Activated T-helper 1 cell treated with Interleukin-2 at 50 U/mL for 16 hours (primary cell): ENCODE measurements at places on chromosomes 6 and 20.

GRCh38 chr6:38236631-38237030 lies 403.1 kb downstream of the BTBD9 start:
- DNase-seq = no peak

GRCh38 chr6:80338201-80338836 lies 231.8 kb downstream of the BCKDHB start:
- peak; percentile 14 for DNase-seq

DNA sequence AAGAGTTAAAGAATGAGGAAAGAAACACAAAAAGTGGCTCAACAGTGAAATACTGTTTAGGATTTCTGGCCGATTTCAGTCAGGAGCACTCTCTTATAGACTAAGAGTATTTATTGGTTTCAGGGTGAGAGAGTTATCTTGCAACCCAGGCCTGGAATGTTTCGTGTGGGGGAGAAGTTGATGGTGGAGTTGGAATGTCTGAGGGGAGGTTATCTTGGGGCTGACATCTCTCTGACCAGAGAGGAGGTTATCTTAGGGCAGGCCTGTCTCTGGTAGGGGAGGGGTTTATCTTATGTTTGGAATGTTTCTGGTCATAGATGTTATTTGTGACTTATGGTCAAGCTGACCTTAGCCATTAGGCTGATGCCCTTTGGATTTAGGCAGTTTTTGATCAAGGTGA lies 80.3 kb downstream of the HTR1B start:
- no peak for DNase-seq

DNA sequence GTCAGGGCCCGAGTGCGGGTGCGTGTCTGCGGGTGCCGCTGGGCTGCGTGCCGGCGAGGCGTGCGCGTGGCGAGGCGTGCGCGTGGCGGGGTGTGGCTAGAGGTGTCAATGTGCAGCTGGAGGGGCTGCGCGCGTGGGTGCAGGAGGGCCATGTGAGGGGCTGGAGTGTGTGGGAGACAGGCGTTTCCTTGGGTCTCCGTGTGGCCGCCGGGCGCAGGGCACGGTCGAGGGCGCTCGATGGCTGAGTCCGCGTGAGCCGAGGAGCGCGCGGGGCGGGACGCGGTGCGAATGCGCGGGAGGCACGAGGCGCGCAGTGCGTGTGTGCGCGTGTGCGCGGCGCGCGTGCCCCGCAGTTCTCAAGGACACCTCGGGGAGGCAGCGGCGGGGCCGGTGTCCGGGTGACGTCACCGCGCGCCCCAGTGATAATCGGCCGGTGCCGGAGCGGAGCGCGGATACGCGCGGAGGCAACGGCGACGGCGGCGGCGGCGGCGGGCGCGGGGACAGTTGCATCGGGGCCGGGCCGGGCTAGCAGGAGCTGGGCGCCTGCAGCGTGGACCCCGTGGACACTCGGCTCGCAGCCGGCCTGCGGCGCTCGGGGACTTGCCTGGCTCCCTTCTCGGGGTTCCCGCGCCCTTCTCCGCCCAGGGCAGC lies 38.7 kb downstream of the YTHDF1 start:
- DNase-seq = no peak

GRCh38 chr6:143139239-143139784 lies 78.6 kb downstream of the AIG1 start:
- no peak for DNase-seq
